Islet precursor cell (in vitro differentiated cells): ENCODE measurements at places on chromosomes 1 and 21.
A peak's percentile ranks its signal among the peaks of the same experiment; 100 is the strongest.

- no peak for DNase-seq
These were observed 128.9 kb downstream of the SIK1 start for GRCh38 chr21:43297989-43298388.

DNA sequence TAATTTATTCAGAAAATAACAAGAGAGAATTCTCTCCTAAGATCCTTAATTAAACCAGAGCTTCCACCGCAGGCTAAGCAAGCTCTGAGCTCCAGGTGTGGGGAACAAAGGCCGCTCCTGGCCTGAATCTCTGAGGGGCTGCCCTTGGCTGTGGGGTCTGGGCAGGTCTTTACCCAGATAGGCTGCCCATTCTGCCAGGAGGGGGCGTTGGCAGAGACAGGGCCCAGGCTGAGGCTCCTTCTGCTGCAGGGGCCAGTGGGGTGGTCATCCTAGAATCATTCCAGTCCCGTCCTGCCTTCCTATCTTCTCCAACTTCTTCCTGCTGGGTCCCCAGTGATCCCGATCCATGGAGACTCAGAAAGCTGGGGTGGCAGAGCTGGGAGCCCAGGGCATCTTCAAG lies 82.9 kb upstream of the POU3F1 start:
- DNase-seq: no peak

DNA sequence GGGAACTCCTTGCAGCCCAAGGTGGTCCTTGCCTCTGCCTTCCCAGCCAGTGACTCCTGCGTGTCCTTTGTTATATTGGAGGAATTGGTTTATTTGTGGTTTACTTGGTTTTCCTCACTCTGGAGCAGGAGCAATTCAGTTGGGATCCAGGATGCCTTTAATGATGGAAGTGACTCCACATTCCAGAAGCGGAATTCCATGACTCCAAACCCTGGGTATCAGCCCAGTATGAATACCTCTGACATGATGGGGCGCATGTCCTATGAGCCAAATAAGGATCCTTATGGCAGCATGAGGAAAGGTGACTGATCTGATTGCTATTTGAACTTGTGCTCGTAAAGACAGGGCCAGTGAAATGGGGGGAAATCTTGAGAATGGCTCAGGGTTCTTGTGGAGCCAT lies 15.1 kb upstream of the PIGV start:
- DNase-seq: peak; percentile 73

DNA sequence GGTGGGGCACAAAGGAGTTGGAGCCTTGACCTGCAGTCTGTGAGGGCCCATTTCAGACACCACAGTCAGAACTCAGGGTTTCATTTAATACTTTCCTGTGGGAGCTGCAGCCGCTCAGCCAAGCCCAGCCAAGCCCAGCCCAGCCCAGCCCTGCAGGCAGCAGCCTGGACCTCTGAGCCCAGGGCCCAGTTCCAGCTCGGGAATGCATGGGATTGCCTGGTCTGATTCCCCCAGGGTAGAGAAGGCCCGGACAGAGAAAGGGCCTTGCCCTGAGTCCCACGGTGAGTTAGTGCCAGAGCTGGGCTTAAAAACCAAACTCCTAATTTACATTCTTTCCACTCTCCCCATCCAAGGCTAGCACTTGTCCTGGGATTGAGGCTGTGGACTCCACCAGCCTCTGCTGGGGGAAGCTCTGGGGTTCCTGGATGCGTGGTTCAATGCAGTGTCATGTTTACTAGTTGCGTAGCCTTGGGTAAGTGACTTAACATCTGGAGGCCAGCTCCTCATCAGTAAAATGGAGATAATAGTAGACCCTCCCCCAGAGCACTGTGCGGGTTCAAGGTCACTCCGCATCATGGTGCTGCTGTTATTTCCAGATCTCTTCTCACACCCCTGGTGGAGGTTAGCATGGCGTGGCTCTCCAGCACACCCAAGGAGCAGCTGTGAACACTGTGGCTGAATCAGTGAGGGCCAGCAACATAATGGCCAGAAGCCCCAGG lies 29.2 kb upstream of the PKP1 start:
- peak; percentile 81 for DNase-seq

- no peak for DNase-seq
These were observed 85.3 kb downstream of the HHIPL2 start for GRCh38 chr1:222462601-222463000.

GRCh38 chr1:203526130-203526529 lies 32.2 kb downstream of the OPTC start:
- no peak for DNase-seq
